T-helper 2 cell (primary cell): ENCODE measurements at places on chromosomes 5 and 9.

- no peak for DNase-seq
Measured at GRCh38 chr9:71446473-71447411, 321.6 kb downstream of the CEMIP2 start.

GRCh38 chr9:96484521-96484931, 34.6 kb downstream of the HABP4 start:
- no peak for DNase-seq

GRCh38 chr5:142428036-142428772, 103.4 kb upstream of the SPRY4 start:
- no peak for DNase-seq

GRCh38 chr5:111060169-111060568, 11.3 kb upstream of the TSLP start:
- DNase-seq: no peak

GRCh38 chr5:79878721-79879336, 112.2 kb downstream of the MTX3 start:
- no peak for DNase-seq

DNA sequence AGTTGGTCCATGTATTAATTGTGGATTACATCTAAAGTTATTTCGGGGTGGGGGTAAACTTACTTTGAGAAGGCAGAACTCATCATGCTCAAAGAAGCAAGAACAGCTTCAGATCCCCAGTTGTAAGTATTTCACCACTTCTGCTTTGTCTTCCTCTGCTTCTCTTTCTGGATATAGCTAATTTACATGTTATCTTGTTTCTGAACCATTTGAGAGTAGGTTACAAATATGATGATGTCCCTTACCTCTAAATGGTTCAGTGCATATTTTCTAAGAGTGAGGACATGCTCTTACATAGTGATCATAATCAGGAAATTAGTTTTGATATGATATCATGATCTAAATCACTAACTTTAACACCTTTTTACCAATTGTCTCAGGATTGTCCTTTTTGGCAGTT, 11.9 kb downstream of the TRIO start:
- DNase-seq: no peak

DNA sequence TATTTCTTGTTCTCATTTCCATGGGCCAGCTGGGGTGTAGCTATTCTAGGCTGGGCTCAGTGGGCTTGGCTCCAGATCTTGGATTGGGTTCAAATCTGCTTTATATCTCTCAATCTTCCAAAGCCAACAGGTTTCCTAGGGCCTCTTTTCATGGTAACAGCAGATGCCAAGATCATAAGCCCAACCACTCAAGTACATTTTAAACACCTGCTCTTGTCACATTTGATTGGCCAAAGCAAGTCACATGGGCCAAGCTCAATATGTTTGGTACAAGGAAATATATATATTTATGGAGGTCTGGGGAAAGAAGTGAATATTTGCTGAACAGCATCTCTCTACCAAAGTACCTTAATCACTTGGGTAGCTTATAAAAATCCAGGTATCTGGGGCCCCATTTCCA, 49.5 kb downstream of the MRRF start:
- no peak for DNase-seq

DNA sequence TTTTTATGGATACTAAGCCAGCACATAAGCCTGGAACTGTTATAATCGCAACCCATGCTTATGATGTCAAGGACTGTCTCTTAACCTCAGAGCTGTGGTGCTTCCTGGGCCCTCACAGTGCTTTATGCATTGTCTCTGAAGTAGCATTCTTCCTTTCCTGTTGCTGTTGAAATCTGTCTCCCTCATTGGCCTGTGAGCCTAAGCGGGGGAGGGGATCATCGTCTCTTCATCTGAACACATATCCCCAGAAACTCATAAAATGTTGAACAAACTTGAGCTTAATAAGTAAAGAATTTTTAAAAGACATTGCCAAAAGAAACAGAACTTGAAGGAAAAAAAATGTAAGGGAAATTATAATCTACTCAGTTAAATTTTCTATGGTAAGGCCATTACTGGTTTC, 80.3 kb downstream of the SGCD start:
- DNase-seq: no peak

DNA sequence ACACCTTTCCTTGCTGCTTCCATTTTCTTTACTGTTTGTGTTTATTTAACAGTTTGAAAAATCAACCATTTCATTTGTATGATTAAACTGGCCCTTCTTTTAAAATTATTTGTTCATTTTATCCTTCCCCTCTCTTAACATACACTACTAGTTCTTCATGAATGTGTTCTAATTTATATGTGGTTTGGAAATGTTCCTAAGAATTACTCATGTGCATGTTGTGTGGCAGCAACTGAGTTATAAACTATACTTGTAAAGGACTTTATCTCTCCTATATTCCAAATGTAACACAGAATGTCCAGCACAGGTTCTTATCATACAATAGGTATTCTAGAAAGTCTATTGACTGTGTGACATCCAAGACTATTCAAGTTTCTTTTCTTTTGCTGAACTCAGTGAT, 358.2 kb upstream of the MEF2C start:
- no peak for DNase-seq

DNA sequence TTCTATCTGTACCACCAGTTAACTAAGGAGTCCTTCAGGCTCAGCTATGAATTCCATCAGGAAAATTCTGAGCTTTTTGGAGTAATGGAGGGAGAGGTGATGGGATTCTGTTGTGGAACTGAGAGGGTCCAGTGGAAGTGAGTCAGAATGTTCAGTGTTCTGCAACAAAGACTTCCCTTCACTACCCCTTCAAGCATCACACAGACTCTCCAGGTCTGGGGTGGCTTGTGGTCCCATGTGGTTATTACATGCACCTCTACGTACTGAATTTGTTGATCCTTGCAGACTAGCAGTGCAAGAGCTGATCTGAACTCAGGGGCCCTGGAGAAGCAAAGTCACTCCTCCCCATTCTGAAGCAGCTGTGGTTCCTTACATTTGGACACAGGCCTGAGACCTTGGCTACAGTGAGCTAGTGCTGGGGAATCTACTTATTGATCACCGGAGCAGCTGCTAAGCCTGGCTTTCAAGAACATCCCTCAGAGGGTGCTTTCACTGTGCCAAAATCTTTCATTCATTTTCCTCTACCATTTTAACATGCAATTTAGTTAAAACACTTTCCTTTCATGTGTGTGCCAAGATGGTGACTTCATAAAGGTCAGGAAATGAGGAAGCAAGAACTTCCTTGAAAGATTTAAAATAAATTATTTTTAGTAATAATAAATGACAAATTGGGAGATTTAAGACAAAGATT, 75.0 kb upstream of the TNC start:
- DNase-seq: no peak

DNA sequence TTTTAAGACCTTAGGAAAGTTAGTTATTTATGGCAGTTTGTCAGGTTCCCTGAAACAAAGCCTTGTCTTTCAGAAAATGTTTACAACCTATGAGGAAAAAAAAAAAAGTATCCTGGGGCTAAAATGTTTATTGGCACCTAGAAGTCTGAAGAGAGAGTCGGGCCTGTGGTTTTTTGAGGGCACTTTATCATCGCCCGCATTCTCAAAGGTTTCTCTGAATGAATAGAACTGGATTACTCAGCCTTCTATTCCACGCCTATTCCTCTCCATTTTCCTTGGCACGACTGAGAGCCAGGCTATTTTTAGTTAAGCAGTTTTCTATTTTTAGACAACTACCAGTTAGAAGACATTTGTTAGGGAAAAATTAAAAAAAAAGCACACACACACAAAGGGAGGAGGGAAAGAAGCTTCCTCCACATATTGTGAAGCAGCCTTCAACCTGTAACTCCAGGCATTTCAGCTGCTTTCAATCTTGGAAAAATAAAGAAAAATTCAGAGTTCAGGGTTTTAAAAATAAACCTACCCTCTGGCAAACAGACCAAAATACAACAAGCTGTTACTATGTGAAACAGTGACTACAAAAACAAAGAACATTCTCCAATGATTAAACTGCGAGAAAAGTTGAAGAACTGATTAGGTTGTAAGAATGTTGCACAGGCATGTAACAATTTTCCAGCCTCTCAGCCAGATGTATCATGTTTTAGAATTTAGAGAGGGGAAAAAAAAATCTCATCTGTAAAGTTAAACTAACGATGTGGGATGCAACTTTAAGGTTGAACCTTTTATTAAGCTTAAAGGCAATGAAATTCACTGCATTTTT, 97.0 kb downstream of the MEF2C start:
- no peak for DNase-seq

- DNase-seq: no peak
Measured at GRCh38 chr5:174073122-174073660, 27.7 kb downstream of the NSG2 start.

DNA sequence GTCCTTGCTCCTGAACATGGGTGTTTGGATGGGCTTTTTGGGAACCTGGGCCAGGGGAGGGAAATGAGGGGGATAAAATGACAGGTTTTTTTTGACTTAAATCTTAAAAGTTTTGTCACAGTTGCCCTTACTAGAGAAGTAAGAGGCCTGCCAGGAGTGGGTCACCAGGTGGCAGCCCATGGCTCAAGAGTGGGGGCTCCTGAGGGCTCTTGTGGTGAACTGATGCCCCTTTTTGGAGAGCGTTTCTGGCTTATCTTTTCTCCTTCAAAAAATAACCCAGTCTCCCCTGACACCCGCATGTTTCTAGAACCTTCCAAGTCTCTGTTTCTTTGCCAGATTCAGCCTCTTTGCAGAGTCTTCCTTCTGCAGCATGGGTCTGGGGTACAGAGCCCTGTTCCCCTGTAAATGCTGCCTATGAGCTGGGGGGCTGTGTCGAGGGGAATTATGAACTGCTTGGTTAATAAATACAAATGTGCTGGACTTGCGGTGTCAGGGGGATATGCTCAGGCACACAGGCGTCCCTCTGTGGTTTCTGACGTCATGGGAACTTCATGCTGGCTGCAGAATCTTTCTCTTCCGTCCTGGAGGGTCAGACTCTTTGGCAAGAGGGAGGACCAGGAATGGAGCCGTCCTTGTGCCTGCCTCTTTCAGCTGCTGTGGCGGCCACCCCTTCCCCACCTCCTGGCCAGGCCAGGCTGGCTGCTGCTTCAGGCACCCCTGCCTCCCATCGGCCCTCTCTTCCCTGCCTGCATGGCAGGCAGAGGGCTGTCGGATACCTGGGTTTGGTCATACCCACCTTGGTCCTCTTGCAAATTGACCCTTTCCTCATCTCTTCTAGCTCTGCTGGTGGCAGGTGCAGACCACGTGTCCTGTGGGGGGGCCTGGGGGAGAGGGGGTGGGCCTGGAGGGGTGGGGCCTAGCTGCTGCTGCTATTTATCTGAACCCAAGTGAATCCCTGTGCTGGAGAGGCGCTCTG, 30.1 kb downstream of the PTPA start:
- DNase-seq: peak; percentile 13

DNA sequence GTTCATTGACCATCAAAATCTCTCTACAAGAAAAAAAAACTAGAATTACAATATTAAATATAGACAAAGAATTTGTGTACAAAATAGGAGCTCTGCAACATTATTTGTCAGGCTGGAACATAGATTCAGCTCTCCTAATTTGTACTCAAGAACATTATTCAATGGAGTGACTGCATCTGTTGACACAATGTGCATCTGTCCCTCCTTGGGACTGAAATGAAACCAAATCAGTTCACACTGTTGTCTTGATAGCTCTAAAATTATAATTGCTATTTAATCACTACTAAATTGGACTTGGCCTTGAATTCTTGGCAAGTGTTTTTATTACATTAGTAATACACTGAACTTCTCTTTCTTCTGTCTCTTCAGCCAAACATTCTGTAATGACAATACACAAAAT, 47.7 kb downstream of the FTMT start:
- no peak for DNase-seq

GRCh38 chr9:121649476-121650216, 1.8 kb upstream of the DAB2IP start:
- no peak for DNase-seq

DNA sequence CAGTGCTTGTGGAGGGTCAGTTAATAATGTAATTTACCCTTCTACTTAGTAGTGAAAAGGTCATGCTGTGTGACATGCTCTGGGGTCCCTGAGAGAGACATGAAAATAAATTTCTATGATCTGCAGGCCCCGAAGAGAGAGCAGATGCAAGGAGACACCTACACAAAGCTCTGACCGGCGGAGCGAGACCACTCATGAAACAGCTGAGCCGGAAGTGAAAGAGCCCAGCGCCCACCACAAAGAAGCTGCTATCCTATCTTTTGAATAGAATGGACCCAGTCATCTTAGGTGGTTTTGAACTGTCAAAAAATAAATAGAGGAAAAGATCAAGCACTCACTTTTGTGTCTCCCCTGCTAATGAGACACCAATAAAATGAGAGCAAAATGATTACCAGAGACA, 190.0 kb downstream of the MED10 start:
- no peak for DNase-seq

GRCh38 chr9:117555964-117556629, 141.2 kb upstream of the ASTN2 start:
- DNase-seq: no peak

- no peak for DNase-seq
Measured at GRCh38 chr9:124216474-124217176, 41.1 kb upstream of the NEK6 start.

DNA sequence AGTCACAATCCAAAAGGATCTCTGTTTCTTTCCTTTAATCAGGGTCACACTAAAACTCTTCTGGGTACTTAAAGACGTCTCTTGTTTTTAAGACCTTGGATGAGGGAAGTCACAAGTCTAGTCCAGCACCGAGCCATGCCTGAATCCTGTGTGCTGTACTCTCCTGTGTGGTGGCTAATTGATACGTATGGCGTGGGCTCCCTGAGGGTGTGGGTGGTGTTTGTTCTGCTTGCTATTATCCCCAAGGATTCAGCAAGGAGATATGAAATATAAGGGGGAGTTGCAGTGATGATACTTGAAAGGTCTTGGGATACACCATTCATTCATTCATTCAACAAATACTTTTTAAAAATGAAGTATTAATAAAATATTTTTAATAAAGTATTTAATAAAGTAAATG, 128.3 kb downstream of the ARHGEF28 start:
- DNase-seq: no peak
